NCI-H1092 treated with DMSO at 0.1 percent for 48 hours (cell line): ENCODE measurements at places on chromosomes 12 and 14.

- DNase-seq: no peak
These were observed 59.2 kb upstream of the RTRAF start for GRCh38 chr14:51929910-51930682.

DNA sequence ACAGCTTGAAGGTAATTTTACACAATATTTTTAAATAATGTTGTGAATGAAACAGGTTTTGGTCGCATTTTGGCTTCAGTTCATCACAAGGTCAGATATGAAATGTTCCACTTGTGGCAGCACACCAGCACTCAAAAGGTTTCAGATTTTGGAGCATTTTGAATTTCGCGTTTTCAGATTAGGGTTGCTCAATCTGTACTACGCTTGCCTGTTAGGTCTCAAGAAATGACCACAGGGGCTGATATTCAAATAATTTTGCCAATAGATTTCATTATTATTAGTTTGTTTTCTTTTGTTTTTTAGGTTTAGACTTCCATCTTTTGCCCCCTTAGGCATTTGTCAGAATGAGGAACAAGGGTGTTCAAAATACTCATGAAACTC is 29.8 kb downstream of the DICER1 start:
- DNase-seq: no peak

DNA sequence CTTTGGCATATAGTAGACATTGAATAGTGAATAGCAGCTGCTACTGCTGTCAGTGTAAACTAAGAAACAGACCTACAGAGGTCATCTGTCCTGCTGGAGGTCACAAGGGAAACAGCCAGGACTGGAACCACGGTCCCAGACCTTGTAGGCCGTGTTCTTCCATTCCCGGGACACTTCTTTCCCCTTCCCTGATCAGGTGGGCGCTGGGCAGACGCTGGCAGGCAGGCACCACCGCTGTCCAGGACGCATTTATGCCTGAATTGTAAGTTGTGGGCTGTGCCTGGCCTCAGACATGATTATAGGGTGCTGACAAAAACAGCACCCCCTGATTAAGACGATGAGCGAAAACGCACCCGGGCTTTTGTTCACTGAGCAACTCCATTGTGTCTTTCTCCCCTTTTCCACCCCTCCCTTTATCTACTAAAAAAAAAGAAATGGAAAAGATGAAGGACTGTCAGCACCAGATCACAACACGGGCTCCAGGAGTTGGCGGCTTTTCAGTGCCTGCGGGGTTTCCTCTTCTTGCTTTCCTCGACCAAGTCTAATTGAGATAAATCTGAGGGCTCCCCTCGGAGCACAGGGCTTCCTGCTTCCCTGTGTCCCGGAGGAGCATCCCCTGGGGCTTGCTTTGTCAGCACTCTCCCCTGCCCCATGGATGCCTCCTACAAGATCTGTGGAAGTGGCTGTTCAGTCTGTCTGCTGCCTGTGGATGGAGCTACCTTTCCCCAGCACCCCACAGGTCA is 80.6 kb downstream of the TSPAN9 start:
- DNase-seq: no peak

- no peak for DNase-seq
These were observed 225.0 kb upstream of the ARID2 start for GRCh38 chr12:45504316-45505010.

- DNase-seq: no peak
These were observed 16.3 kb upstream of the ATP5F1B start for GRCh38 chr12:56661979-56662638.

- no peak for DNase-seq
These were observed 137.5 kb upstream of the CCND2 start for GRCh38 chr12:4135919-4136605.

- DNase-seq: no peak
These were observed 33.1 kb upstream of the GNPNAT1 start for GRCh38 chr14:52824462-52824861.

DNA sequence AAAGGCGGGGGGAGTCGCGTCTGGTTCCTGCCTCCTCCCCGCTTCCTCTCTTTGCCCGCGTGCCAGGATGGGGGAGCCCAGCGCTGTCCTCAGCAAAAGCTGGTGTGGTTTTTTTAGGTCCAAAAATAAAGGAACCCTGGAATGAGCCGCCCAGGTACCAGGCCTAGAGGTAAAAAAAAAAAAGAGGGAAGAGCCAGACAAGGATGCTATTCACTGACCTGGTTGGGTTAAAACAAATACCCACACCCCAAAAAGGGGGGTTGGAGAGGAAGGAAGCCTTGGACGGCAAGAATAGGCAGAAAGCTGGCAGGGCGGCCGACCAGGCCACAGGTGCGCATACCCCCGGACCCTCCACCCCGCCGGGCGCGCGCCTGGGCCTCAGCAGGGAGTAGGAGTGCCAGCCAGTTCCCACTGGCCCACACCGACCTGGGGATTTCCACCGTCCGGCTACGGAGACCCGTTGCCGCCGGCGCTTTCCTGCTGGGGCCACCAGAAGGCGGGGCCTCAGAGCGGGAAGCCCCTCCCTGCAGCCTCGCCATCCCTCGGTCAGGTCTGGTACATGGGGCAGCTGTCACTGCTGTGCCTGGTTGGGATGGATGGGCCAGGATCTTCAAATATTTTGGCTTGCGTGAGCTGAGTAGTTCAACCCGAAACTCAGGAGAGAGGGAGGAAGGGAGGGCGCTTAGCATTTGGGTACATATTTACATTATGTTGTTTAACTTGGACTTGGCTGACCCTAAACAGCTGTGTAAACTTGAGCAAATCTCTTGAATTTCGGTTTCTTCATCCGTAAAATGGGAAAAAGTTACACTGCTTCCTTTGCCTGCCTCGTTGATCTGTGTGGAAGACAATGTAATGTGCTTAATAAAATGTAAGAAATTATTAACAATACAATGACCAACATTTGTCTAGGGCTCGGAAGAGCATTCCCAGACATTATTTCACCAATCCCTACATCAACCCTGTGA is 5.4 kb upstream of the IRF2BPL start:
- DNase-seq: peak; percentile 96

- DNase-seq: no peak
These were observed 170.8 kb downstream of the EGLN3 start for GRCh38 chr14:33780035-33780434.

- no peak for DNase-seq
These were observed 85.0 kb downstream of the ACTN1 start for GRCh38 chr14:68894123-68894522.

DNA sequence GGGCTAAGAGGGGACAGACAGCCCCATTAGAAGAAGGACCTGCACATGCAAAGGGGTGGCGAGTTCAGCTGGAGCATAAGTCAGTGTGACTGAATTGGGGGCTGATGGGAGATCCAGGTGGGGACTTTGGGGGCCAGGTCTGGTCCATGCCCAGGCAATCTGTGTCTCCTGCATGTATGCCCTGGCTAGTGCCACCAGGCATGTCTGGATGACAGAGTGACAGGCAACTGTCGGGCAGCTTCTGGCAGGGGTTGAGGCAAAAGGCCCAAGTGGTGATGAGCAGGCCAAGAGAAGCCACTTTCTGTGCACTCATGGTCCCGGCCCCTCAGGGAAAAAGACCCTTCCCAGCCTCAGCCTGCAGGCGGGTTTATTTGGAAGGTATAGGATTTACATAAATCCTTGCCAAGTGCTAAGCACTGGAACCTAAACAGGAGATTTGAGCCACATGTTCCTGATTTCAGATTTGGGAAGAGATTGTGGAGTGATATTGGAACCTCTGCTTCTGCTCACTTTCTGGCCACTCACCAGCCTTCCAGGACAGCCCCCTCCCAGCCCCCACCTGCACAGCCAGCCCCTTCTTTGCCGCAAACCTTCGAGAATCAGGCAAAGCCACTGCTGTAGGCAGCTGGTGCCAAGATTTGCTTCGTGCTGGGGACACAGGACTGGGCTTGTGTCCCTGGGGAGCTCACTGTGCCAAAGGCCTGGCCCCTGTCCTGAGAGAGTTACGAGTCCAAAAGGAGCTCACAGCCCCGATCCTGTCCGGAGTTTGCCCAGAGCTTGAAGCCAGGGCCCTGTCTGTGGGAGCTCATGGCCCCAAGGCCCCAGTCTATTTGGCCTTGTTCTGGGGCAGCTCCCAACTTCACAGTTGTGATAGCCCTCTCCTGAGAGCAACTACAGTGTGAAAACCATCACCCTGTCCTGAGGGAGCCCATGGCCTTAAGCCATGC is 232.5 kb upstream of the RTL1 start:
- DNase-seq: no peak

- DNase-seq: no peak
These were observed 196.4 kb downstream of the RASSF9 start for GRCh38 chr12:85639834-85640233.

- peak; percentile 78 for DNase-seq
These were observed 201.9 kb downstream of the DAD1 start for GRCh38 chr14:22386924-22387775.

DNA sequence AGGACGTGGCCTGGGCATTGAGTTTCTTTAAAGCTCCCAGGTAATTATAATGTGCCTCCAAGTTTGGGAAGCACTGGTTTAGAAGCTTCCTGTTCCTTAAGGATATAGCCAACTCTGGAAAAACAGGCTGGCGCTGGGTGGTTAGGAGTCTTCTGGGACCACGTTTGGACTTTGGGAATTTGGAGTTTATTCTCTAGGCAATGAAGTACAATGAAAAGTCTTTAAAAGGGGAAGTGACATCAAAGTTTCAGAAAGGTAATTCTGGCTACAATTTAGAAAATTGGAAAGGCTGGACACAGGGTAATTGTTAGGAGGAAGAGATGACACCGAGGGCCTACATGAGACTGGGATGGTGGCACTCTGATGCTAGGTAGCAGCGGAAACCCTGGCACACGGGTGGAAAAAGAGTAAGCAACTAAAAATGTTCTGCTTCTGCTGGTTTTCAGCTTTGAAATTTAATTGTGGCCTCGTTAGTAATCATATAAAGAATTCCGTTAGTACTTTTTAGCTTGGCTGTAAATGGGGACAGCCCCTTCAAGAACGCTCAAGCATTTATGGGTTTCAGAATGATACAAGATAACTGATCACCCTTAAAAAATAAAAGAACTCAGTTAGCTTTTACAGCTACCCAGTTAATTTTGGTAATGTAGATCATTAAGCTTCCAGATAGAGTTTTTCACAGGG is 12.7 kb upstream of the DCP1B start:
- no peak for DNase-seq

- peak; percentile 83 for DNase-seq
These were observed 1.3 kb downstream of the TRIM9 start for GRCh38 chr14:51093371-51094281.

DNA sequence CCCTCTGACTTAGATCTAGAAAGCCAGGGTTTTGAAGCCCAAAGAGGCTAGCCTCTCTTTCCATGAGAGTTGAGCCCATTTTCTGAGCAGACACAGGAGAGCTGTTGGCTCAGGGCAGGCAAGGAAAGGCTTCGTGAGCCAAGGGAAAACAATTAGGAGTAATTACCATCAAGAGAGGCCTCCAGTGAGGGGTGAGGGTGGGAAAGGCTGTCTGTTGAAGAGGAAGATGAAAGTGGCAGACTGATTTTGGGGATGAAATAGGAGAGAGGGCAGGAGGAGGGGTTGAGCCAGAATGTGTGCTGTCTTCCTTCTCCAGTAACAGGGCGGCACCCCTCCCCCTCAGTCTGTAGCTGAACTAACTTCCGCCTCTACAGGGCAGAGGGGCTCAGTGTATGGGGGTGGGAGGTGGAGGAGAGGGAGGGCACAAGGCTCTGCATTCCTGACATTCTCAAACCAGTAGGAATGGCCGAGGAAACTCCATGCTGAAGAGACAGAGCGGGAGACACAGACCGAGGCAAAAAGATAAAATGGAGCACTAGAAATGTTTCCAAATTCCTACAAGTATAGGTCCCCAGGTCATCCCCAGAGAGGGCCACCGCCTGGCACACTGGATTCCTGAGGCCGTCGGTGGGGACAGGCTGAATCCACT is 33.1 kb upstream of the COL2A1 start:
- no peak for DNase-seq

DNA sequence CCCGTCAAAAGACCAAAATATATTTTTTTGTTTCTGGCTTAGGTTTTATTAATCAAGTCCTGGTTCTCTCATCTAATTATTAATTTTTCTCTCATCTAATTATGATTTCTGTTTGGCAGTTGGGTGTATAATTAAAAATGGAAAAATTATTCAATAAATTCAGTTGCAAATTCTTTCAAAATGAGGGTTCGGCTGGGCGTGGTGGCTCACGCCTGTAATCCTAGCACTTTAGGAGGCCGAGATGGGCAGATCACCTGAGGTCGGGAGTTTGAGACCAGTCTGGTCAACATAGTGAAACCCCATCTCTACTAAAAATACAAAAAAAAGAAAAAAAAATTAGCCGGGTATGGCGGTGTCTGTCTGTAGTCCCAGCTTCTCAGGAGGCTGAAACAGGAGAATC is 3.9 kb upstream of the GTSF1 start:
- DNase-seq: no peak

DNA sequence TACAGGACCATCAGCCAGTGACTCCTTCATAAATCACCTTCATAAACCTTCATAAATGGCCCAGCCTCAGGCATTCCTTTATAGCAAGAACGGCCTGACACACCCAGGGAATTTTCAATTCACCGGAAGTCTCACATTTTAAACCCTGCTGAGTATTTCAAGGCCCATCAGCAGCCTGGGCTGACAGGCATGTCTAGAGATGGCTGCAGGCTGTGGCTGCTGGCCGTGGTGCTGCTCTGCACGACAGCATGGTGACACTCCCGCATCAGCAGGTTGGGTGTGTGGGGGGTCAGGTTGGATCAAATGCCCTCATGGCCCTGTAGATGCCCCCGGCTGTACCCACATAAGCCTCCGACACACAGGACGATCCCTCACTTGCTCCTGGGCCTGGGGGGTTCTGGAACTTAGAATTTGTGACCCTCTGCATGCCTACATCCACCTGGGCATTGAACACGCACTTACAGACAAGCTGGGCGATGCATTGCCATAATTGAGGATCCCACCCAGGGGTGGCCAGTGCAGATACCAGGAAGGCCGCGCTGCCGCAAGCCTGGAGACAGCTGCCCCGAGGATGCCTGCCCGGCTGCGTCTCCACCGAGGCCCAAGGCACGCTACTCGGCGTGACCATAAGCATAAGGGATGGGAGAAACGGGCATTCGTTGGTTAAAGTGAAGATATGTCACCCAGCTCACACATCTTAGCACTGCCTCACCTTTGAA is 124.3 kb downstream of the PIWIL1 start:
- DNase-seq: no peak

DNA sequence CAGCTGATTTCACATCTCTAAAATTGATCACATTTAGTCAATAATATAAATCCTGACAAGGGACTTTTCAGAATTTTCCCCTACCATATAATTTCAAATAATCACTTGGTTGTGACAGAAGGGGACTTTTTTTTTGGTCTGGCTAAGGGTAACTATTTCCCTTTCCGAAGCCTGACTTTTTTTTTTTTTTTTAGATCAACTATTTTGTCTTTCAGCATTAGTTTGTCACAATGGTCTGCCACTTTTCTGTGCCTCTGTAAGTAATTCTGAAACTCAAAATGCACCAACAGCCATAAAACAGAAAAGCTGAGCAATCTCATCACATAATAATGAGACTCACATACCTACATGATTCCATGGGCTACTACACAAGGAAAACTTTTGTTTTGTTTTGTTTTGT is 266.4 kb downstream of the SSPN start:
- DNase-seq: no peak

- DNase-seq: no peak
These were observed 167.6 kb downstream of the NAV3 start for GRCh38 chr12:77998236-77998786.

GRCh38 chr14:100568164-100568997 is 18.8 kb downstream of the BEGAIN start:
- DNase-seq: no peak

- no peak for DNase-seq
These were observed 218.1 kb downstream of the MSRB3 start for GRCh38 chr12:65496617-65497016.
